ENCODE measurements at places on chromosomes 16 and 17. TPM values are rescaled to one million over a fixed set of nuclear protein-coding genes. Genes with fewer than 3 reads are reported as not detected.

- ATAC-seq = no peak
These were observed 19.9 kb upstream of the C16orf78 start for GRCh38 chr16:49353680-49354079.

DNA sequence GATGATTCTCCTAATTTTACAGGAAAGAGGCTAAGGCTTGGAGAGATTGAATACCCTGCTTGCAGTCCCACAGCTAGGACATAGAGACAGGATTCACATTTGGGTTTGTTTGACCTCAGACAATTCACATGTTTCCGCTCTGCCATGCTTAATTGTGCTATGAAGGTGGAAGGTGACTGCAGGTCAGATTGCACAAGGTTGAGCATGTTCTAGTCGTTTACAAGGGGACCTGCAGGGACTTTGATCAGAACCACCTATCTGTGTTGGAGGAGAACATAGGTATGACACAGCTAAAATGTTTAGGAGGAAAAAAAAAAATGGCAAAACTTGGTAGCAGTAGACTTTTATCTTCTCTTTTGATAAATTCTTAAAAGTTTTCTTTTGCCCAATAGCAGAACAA, 4.9 kb upstream of the ANKFN1 start:
- no peak for ATAC-seq

C17orf50 gene
- not detected for total RNA-seq

- ATAC-seq = no peak
These were observed 6.0 kb downstream of the IL34 start for GRCh38 chr16:70652322-70652721.

SLC16A13 gene
- total RNA-seq = 10.7 TPM

DNA sequence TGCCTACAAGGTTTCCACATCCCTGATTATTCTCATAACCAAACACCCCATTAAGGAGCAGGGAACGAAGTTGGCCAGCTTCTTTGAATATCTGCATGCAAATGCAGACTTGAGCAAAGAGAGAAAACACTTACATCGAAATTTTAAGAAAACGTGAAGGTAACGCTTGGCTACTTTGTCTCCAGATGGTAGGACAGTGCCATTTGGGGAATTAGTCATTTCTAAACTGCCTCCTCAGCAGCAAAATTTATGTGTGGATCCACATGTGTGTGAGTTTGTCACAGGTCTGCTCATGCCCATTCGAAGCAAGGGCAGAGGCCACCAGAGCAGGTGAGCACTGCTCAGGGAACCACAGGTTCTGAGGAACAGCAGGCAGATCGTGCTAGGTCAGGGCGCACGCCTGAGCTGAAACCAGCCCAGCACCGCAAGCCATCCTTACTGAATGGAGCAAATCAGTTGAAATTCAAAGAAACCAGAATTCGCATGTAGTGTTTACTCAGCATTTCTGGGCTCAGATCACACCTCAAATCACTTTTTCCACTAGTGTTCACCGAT, 80.1 kb downstream of the SOCS1 start:
- peak; percentile 88 for ATAC-seq
